Inflammatory macrophage (primary cell): ENCODE measurements at places on chromosomes 5 and 9.

- DNase-seq: peak; percentile 96
Observed at GRCh38 chr5:140547508-140548299, at the start of gene EIF4EBP3. Gene EIF4EBP3, plus strand, starts transcription at chr5:140547662. Its CDS starts 76 bp downstream, at chr5:140547738.

DNA sequence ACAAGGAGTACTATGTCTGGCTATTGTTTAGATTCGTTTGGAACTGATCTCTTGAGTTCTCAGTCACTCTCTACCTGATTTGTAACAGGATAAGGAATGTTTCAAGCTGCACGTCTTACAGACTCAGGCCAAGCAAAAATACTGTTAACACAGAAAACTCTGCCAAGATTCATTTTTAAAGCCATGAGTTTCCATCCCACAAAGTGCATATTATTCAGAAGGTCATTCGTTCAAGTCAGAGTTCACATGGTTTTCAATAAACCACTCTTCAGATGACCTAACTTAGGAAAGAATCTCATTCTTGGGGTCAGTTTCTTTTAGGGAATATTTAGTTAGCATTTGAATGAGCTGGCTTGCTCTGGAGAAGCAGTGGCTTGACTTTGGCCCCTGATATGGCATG is 49.3 kb downstream of the F2R start:
- no peak for DNase-seq

DNA sequence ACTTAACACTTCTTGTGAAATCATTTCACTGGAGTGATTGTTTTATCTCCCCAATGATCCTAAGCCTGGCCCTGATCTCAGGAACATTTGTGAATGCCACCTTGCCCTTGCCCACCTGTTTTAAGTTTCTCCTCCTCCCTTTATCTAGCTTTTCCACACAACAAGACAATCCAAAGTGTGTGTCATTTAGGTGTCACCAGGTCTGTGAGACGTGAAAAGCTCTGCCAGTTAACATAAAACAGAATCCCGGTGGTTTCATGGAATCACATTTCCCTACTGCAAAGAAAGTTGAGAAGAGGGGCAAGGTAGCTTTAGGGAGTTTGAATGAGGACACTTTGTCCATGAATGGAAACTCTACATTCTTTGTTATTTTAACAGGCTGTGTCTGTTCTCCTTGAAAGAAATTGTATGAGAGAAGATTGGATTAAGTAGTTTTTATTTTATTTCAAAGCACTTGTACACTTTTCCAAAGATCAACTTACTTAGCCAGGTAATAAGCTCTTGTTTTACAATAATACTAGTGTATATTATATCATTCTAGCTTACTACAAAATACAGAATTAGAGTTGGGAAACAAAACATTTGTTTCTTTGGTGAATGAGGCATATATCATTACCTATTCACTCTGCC is 239.0 kb downstream of the ISL1 start:
- DNase-seq: no peak

GRCh38 chr9:7316166-7316795 is 483.3 kb downstream of the DMAC1 start:
- no peak for DNase-seq

DNA sequence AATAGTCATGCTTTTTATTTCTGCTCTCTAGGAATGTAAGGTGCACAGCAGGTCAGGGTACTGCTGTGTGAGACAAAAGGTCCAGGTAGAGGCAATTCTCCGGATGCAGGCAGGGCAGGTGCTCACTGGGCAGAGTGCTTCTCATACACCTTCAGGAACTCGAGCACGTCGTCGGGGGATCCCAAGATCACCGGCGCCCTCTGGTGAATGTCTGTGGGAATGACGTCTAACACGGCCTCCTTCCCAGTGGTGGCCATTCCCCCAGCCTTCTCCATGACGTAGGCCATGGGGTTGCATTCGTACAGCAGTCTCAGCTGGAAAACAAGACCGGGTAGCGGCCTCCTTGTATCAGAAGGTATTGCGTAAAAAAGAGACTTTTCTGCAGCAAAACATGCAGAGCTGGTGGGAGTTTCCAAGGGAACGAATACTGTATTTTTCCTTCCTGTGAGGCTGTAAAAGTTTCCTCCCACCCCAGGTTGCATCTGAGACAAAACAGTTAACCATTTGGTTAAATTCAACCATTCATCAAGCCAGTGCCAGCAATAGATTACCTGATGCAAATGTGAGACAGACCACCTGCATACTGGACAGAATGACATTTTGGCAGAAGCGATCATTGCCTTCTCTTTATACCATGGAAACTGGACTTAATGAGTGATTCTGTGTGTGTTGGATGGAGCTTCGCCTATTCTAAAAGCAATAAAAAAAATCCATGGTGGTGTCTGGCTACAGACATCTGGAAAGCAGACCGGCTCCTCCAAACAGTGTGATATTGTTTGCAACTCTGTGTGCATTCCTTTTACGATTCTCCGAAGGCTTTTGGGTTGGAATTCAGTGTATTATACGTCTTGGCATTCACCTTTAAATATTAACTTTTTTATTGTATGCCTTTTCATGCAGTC is 9.9 kb upstream of the FBP2 start:
- DNase-seq: peak; percentile 59

- no peak for DNase-seq
Observed at GRCh38 chr5:61301341-61302199, 30.5 kb upstream of the ZSWIM6 start.

GRCh38 chr9:113625486-113625885 is 162.0 kb downstream of the RGS3 start:
- DNase-seq: no peak

GRCh38 chr5:65588694-65589093 is 25.6 kb downstream of the PPWD1 start:
- DNase-seq: no peak

GRCh38 chr5:139361835-139362429 is 20.3 kb downstream of the PAIP2 start:
- no peak for DNase-seq

DNA sequence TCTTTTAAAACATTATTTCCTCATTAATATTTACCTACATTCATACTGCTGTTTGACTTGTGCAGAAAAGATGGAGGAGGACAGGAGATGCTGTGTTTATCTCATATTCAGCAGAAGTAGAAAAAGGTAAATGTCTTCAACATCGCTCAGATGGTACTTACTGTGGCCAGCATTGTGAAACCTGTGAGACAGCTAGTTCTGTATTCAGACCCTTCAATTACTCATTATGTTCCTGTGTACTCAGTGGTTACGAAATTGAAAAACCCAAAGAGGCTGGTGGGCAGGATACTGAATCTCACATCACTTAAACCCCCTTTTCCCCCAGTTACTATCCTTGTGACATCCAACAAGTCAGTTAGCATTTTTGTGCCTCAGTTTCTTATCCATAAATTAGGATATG is 216.0 kb downstream of the KDM4C start:
- peak; percentile 9 for DNase-seq

DNA sequence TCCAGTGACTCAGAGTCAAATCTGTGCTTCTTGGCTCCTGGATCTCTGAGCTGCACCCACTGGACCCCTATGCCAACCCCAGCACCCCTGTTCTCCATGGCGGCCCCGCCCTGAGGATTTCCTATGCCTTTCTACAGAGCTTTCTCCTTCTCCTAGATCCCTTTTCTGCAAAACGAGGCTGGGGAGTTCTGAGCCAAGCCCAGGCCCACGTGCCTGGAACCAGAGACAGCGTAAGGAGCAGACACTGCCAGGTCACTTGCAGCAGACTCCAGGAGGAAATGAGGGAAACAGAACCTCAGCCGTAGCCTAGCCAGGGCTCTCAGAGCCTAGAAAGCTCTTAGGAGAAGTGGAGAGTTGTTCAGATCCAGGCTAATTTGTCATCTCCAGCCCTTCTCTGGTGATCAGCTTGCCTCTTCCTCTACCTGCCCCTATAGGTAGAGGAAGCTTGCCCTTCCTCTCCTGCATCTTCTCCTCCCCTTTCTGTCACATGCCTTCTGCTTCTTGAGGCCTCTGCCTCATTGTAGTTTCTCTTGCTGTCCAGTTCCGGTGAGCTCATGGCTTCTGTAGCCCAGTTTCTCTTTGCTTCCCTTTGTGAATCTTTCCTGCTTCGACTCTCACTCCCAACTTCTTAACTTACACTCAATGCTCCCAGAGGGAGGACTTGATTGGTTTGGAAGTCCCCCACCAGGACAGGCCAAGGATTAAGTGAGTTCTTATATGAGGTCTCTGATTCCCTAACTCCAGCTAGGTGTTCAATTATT is 163.4 kb downstream of the RGS3 start:
- DNase-seq: no peak

DNA sequence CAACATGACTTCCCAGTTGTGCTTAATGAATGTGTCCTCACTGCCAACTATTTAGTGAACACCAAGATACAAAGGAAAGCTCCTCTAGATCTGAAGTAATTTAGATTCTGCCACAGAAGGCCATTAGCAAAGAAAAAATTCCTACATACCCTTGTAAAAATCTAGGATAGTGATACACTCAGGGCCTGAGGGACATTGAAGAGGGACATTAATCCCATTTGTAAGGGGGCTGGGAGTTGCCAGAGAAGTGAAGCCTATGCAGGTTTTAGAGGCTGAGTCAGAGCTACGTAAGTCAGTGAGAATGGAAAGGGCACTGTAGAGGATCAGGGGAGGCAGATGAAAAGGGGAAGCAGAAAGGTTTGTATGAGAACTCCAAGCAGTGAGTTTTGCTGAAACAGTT is 286.9 kb upstream of the TARS1 start:
- no peak for DNase-seq

DNA sequence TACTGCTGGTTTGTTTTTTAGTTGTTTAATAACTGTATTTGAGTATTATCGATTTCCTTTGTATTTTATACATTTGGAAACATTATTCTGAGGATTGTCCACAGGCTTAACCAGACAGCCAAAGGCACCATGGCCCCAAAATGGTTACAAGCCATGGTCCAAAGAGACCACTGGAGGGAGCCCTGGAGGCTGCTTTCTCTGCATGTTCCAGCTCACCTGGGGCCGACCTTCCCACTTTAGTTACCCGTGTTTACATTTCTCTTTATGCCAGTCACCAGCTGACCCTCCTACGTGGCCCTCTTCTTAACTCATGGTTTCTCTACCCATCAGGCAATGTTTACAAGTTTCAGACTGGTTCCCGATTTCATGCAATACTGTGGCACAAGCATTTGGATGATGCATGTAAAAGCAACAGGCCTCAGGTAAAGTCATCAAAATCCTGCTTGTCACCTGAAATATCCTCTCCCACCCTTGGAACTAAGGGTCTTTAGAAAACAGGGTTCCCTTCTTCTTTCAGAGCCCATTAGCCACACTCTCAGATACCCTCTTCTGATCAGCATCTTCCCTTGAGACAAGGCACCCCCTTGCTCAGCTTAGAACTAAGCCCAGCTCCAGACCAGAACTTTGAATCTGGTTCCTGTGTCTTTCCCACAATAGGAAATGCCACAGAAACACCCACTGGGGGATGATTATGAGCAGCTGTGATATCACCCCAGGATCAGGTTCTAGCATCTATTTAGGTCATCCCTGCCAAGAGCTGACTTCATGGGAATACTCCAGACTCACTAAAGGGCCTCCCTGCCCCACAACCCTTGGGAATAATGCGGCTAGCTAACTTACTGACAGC is 49.9 kb upstream of the GARNL3 start:
- peak; percentile 35 for DNase-seq

DNA sequence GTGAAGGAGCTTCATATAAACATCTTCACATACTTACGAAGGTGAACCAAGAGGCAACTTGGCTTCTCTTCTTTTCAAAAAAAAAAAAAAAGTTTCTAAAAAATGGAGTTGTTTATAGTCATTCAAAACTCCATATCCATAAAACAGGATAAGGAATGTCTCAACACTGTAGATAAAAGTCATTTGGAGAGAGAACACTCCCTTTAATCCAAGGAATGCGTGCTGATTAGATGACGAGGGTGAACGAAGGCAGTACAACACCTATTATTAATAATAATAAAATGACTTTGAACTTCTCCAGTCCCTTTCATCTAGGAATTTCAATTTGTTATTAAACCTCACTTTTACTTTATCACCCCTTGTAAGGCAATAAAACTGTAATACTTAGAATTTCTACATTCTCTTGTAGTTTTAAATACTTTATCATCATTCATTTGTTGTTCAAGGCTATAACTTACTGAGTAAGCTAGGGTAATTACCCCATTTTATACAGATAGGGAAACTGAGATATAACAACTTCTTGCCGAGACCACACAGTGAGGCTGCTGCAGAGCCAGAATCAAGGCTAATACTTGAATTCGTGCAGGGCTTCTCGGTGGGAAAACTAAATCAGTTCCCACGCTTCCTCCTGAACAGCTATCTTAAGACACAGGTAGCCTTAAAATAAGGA is 377.1 kb downstream of the EFNA5 start:
- DNase-seq: no peak

DNA sequence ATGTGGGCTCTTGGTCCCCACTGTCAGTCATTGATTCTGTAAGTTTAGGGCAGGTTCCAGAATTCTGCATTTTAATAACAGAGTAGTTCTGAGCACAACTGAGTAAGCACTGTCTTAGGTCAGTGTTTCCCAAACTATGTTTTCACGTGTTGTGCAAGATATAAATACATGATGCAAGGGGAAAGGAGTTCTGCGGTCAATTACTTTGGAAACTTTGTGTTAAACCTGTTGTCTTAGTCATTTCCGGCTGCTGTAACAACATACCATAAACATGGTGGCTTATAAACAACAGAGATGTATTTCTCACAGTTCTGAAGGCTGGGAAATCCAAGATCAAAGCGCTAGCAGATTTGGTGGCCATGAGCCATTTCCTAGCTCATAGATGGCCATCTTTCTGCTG is 69.8 kb downstream of the EQTN start:
- DNase-seq: peak; percentile 4

DNA sequence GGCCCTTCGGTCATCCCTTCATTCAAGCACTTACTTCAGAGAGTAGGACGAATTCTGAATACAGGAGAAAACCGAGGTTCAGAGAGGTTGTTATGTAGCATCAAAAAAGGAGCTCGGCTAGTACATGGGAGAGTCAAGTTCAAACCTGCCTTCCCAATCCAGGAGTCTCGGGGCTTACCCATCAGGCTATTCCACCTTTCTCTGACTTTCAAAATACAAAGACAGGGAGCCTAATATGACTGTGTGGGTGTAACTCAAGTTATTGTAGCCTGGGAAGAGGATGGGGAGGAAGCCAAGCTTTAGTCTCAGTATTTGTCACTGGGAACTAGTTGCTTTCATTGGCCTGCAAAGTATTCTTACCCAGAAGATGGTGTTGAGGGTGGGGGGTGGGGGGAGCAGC is 274.8 kb upstream of the PANK3 start:
- no peak for DNase-seq
